ENCODE measurements at places on chromosomes 4 and X.

DNA sequence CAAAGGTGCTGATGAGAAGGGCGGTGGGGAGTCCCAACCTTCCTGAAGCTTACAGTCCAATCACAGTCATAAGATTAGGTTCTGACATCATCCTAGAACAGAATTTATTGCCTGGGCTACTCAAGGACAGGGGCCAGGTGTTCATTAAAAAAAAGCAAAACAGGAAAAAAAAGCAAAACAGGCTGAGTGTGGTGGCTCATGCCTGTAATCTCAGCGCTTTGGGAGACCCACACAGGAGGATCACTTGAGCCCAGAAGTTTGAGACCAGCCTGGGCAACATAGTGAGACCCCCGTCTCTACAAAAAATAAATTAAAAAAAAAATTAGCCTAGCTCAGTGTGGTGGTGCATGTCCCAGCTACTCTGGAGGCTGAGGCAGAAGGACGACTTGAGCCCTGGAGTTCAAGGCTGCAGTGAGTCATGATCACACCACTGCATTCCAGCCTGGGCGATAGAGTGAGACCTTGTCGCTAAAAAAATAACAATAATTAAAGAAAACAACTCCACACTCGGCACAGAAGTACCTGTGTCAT, 3.0 kb downstream of the RAB9A start:
- no peak for DNase-seq

- no peak for DNase-seq
Observed at GRCh38 chr4:128384091-128384520, 96.5 kb upstream of the PGRMC2 start.

DNA sequence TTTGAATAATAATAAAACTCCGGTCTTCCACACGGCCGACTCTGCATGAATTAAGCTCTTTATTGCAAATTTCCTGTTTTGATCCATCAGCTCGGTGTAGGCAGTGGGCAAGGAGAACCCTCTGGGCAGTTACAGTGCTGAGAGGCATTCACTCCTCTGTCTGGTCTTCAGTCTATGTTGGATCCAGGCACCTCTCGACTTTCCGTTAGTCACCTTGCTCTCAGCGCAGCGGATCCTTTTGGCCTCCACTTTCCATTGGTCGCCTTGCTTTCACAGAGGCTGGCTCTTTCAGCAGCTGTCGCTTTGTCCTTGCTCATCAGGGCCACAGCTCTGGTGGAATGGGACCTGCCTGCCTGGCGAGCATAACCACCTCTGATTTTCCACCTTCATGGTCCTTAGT, 52.9 kb downstream of the TRMT44 start:
- DNase-seq = no peak

- no peak for DNase-seq
Observed at GRCh38 chrX:1327651-1328304, 8.8 kb upstream of the IL3RA start.

- peak; percentile 41 for DNase-seq
Observed at GRCh38 chr4:114780205-114780604, 181.6 kb downstream of the UGT8 start.

GRCh38 chr4:82948647-82949204, 48.2 kb downstream of the THAP9 start:
- DNase-seq = peak; percentile 9

DNA sequence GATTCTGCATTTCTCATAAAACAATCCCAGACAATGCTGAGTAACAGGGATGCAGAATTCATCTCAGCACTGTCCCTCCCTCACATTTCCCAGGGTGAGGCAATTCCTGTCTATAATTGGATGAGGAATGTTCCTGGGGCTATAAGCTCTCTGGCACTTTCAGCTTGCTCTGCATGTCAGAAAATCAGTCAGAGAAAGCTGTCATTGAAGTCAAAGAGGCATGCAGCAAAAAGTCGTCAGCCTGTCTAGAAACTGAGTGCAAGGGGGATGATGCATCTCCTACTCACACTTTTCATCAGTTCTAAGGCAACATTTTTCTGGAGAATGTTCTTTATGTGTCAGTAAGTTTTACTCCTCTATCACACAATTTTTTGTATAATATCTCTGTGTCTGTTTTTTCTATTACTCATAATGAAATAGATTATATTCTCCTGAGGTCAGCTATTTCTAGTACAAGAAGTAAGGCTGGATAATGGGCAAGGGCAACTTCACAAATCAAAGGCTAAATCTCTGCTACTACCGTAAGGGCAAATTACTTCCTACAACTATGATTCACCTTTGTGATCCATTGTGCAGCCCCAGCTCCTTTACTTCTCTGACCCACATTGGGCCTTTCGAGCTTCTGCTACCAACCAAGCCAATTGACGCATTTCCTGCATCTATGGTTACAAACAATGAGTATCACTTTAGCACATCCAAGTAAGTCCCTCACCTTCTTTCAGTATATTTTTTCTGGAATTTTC, 56.0 kb downstream of the TASL start:
- DNase-seq = no peak

DNA sequence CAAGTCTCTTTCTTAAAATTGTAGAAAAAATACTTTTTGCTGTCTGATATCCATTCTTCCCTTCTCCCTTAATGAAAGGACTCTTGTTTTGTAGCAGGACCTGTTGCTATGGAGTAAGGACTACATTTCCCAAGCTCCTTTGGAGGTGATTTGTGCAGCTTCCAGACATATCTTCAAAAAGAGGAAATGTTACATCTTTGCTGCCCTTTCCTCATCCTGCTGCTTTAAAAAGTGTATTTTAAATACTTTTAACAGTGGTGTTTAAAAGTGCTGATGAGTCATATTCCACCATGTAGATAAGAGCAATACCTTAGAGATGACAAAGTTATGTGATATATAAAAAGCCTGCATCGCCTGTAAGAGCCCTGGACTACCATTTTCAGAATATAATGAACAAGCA, 98.7 kb downstream of the CFAP299 start:
- no peak for DNase-seq

GRCh38 chrX:137545711-137546651, 19.9 kb upstream of the ZIC3 start:
- no peak for DNase-seq

GRCh38 chr4:139241086-139241783, 38.8 kb downstream of the MGARP start:
- no peak for DNase-seq

DNA sequence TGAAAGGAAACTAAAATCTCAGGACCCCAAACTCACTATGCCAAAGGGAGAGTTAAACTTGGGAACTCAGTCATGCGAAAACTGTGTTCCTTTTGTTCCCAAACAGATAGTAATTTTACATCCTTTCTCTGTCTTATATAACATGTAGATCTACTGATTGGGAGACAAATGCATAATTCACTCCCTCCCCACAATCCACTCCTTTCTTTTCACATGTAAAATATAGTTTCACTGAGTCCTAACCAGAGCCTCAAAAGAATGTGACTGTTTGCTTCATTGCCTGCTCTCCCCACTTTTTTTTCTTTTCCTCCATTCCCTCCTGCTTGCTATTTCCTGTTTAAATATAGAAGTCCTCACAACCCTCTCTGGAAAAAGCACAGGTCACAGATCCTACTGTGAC, 699.3 kb upstream of the ADGRL3 start:
- DNase-seq = no peak

- DNase-seq = no peak
Observed at GRCh38 chr4:8402181-8402597, 38.3 kb downstream of the ACOX3 start.

DNA sequence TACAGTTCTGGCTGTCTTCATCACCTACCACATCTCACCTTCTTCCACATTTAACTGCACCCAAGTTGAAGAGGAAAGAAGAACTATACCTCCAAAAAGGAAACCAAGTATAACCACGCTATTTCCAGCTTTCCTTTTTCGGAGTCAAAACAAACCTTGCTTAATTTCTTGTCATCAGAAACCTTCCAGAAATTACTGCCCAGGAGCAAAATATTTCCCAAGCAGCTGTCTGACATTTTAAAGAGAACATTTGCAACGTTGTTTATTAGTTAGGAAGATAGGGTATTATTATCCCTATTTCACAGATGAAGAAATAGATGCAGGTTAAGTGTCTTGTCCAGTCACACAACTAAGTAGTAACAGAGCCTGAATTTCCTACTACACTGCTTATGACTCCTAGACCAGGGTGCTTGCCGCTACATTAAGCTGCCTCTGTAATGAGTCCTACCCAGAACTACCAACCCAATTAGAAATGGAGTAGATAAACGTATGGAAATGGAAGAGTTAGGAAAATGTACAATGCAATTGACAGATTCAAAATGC, 2.2 kb upstream of the ACSL4 start:
- no peak for DNase-seq

GRCh38 chr4:159174645-159175084, 71.8 kb downstream of the RAPGEF2 start:
- DNase-seq = no peak

DNA sequence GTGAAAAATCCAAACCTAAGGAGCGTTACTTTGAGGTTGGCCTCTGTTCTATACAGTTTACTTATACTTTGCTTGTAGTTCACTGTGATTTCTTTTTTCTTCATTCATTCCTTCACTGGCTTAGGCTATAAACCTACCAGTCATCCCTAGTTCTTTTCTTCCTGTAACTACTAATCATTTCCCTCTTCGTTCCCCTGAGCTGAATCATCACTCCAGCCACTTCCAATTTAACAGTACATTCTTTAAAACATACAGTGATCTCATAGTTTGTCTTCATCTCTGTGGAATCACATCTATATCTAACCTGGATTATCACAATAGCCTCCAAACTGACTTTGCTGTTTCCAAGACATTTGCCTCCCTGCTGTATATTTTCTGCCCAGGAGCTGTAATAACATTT, 25.2 kb upstream of the NPFFR2 start:
- DNase-seq = no peak

DNA sequence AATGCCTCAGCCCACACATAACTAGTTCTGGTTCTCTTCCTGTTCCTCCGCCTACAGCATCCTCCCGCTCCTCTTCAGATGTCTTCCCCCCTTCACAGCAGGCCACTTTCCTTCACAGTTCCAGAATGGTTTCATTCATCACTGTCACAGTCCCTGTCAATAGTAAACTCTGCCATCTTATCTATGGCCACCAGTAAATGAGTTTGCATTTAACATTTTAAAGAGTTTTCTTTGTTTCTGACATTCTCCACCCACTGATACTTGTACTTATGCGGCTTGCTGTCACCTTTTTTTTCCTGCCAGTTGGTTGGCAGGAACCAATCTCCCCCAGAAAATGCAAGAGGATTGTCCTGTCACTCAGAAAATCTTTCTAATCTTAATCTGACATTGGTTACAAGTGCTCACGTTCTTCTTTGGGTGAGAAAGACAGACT, 114.1 kb downstream of the GLUD2 start:
- DNase-seq = no peak

GRCh38 chrX:71256051-71256450, 2.1 kb upstream of the ZMYM3 start:
- no peak for DNase-seq

DNA sequence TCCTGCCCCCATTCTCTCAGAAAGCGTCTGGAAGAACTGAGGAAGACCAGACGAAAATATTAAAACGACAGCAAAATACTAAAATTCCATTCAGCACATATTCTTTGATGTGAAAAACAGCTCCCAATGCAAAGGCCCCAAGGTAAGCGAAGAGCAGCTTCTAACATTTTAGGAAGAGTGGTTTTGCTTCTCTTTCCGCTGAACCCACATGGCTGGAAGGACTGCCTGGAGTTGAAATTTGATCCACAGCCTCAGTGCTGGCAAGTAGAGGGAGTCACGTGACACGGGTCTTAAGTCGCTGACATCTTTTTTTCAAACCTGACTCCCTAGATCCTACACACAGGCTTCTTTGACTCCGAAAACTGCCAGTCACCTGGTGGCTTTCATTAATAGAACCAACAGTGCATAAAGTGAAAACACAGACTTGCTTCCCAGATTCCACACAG, at the start of gene FAM13A:
FAM13A (minus strand) TSS at position 233 of the 446 bp plus-strand sequence; CDS start at position 12, 221 bp downstream.
- peak; percentile 90 for DNase-seq

DNA sequence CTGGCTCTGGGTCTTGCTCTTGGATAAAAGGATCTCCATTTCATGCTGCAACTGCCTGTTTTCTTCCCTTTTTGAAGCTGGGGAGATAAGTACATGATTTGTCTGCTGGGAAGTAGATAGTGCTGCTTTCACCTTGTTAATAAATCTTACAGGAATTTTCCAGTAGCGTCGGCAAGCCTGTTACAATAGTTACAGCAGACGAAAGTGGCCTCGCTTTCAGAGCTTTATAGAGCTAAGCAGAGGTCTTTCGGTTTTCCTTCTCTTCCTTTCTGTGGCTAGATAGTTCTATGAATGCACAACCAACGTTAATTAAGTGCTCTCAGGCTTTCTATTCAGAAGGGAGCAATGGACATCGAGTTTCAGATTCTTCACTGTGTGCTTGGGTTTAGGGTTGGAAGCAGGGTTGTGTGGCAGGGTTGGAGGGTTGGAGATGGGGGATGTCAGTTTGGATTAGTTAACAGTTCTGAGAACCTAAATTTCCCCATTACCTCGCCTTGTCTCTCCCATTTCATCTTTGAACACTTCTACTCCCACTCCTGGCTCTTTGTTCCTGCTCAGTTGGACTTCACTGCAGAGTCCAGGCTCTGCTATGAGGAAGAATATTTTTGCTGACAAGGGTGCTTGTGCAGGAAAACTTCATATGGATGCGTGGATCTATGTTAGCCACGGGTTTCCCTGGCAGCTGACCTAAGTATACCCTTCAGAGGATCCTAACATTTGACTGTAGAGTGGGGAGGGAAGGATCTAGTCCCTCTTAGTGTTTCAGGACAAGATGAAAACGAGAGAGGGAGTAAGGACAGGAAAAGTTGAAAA, 237.9 kb downstream of the ARHGAP10 start:
- DNase-seq = no peak

DNA sequence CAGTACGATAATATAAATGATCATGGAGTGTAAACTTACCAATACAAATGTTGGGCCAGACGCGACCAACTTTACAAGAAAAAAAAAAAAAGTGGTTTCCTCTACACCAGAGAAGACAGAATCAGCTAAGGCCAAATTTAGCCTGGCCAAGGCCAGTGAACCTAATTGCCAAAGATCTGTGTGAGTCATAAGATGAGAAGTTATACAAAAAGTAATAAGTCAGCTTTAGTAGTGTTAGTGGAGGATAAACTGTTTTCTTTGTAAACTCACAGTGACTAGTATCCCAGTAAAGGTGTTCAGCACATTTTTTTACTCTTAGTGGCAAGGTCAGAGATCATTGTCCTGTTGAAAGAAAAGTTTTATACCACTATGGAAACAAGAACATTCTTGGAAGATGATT, 531.4 kb upstream of the TECRL start:
- no peak for DNase-seq

GRCh38 chrX:1531096-1531890, 5.7 kb downstream of the P2RY8 start:
- DNase-seq = no peak

GRCh38 chr4:187286525-187286924, 562.9 kb upstream of the FAT1 start:
- no peak for DNase-seq

- no peak for DNase-seq
Observed at GRCh38 chr4:109408711-109409110, 24.9 kb upstream of the SEC24B start.

GRCh38 chrX:9211269-9211668, 177.3 kb upstream of the FAM9B start:
- DNase-seq = no peak

DNA sequence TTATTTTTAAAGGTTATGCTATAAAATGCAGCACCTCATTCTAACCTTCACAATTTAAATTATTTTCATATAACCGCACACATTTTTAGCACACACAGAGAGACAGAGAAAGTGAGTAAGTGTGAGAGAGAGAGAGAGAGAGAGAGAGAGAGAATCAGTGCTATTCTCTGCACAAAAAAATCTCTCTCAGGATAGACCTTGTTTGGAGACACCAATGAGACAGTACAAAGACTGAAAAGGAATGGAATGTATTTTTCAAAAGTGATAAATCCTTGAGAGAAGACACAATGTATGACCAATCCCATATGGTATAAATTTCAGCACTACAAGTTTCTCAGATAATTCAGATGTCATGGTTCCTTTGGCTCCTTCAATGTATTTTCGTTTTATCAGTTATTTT, 132.1 kb upstream of the PCDH18 start:
- no peak for DNase-seq
